ENCODE measurements at places on chromosomes 12 and 14.

- DNase-seq: no peak
Observed at GRCh38 chr14:70810621-70811020, 1.3 kb upstream of the MAP3K9 start.

DNA sequence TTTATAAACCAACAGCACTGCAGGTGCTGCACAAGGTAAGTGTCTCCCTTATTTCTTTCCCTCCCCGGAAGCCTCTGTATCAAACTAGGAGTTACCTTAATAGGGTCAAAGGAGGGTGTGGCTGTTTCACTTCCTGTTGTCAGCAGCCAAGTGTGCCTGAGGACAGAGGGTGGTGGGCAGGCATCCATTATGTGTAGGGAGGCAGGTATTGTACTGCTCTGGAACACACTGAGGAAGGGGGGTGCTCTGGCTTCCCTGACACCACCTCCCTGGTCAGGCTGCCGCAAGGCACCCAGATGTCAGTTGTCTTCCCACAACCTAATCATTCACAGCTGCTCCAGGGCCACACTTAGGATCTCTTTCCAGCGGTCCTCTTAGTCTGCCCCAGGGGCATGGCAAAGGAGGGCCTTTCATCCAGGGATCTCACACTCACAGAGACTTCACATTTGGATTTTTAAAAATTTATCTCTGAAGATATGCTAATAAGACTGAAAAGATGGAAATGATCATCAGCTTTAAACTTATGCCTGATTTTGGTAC is 132.0 kb upstream of the ARHGAP5 start:
- DNase-seq: no peak

GRCh38 chr14:58460772-58461171 is 33.3 kb downstream of the KIAA0586 start:
- no peak for DNase-seq

- DNase-seq: no peak
Observed at GRCh38 chr12:121448771-121449315, 48.9 kb downstream of the RNF34 start.

GRCh38 chr14:102893452-102893851 is 29.0 kb upstream of the AMN start:
- no peak for DNase-seq

DNA sequence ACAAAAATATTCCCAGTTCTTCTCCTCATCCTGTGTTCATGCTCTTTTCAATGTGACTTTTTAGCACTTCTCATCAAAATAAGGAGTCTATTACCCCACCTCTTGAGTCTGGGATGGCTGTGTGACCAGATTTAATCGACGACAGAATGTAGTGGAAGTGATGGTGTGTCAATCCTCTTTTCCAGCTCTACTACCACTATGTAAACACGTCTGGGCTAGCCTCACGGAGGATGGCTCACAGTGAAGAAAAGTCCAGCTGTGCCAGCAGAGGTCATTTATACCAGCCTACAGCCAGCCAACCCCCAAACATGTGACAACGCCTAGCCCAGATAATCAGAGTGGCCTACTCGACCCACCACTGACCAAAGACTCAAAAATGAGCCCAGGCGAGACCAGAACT is 37.3 kb upstream of the FGF6 start:
- no peak for DNase-seq

- DNase-seq: no peak
Observed at GRCh38 chr12:85266356-85266755, 13.7 kb upstream of the ALX1 start.

DNA sequence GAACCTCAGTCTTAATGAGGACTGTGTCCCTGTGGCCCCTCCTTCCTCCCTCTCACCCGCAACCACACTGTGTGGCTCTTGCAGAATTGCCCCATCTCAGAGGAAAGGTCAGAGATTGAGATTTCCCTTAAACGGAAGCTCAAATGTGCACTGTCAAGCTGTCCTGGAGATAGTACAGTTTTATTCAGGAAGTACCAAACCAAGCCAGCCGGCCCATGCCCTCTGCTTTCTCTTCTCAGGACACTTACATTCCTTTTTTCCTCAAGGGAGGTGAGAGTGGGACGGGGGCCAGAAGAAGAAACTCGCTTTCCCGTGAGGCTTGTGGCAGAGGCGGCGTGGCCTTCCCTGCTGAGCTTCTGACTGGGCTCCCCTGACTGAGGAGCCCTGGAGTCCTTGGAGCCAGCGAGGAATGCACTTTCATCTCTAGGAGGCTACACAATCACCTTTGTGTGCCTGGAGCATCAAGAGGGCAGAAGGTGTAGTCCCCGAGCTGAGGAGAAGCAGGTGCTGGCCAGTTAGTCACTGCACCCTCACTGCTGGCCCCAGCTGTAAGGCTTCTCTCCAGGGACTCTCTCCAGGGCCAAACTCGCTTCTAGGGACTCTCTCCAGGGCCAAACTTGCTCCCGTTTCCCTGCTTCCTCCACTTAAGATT is 24.1 kb upstream of the ATP2A2 start:
- DNase-seq: no peak

DNA sequence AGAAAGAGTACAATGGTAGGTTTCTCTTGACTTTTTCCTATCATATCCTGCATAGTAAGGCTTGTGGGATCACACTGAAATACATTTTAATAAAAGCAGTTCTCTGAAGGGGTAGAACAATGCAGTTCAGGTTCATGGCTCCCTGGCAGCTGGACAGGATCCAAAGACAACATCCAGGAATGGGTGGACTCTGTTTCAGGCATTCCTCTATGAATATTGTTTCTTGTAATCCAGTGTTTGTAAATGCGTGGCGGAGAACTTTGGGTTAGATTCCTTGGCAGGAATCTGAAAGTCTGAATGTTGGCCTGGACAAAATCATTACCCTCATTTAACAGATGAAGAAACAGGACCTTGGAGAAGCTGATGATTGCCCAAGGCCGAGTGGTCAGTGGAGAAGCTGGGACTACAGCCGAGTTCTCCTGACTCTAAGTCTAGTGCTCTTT is 43.5 kb downstream of the SYNE2 start:
- no peak for DNase-seq

GRCh38 chr12:24950231-24950834 is 1.4 kb upstream of the BCAT1 start:
- no peak for DNase-seq

DNA sequence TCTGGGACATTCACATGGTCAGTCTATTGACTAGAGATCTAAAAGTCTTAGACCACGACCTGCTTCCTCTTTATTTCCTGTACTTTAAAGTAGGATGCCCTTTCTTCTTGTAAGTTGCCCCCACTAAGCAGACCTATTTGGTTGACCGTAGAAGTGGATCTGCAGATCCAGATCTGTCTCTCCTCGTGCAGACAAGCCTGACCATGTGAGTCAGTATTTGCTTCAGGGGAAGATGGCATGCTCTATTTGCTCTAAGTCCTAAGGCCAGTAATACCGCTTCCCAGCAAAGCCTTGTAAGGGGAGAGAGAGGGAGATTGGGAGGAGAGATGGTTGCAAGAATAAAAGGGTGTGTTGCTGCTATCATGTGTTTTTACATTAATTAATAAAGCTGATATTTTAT is 46.8 kb downstream of the KCNC2 start:
- DNase-seq: no peak

- no peak for DNase-seq
Observed at GRCh38 chr14:100673085-100673806, 53.4 kb upstream of the DLK1 start.

DNA sequence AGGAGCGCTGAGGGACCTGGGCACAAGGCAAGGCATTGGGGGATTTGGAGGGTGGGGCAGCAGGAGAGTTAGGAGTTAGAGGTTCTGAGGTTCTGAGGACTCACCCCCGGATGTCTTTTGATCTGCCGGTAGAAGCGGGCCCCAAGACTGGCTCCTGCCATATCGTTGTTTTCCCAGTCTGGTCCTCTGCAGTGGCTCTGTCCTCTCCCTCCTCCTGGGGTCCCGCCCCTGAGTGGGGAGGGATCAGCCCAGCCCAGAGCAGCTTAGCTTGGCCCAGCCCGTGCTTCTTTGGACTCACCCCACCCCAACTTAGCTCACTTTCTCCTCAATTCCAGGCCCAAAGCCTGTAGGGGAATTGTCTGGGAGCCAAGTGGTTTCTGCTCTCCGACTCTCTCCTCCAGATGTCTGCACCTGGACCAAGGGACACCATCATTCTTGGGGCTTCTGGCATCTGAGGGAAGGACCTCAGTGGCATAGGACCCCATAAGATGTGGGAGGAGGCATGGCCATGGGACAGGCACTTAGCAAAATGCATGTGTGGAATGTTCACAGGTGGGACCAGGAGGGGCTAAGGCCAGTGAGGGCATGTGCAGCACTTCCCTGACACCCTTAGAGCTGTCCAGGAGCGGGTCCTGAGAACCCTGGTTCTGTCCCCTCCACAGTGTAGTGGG is 7.5 kb downstream of the SHMT2 start:
- no peak for DNase-seq

DNA sequence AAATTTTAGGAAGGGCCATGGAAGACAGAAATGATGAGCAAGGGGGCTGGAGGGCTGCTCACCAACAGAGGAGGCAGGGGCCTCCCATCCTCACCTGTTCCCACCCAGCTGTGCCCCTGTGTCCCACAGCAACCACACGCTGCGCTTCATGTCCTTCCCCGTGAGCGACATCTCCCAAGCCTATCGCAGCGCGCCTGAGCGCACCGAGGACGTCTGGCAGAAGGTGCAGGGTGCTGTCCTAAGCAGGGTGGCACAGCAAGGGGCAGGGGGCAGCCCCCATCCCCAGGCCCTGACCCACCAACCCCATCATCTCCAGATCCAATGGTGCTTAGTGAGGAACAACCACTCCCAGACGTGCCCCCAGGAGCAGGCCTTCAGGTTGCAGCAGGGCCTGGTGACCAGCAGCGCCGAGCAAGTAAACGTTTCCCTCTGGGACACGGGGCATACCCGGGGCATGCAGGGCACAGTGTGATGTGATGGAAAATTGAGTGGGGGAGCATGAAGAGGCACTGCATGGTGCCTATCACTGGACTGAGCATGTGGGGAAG is 8.1 kb downstream of the CARMIL3 start:
- no peak for DNase-seq

GRCh38 chr14:88422919-88423650 is 37.6 kb downstream of the SPATA7 start:
- no peak for DNase-seq

DNA sequence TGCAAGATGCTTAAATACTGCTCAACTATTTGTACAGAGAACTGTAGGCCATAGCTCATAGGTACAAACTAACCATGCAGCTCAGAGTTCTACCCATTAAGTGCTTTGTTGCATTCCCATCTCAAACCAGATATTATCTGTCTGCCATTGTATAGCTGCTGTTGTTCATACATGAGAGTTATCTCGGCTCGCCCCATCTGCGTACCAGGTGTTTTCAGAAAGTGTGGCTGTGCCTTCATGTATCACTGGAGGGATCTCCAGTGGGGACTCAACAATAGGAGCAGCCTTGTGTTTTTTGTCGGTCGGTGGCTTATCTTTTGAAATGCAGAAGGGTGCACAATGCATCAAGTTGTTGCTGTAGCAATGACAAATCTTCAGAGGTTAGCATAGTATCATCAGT is 678.3 kb downstream of the RERGL start:
- no peak for DNase-seq

DNA sequence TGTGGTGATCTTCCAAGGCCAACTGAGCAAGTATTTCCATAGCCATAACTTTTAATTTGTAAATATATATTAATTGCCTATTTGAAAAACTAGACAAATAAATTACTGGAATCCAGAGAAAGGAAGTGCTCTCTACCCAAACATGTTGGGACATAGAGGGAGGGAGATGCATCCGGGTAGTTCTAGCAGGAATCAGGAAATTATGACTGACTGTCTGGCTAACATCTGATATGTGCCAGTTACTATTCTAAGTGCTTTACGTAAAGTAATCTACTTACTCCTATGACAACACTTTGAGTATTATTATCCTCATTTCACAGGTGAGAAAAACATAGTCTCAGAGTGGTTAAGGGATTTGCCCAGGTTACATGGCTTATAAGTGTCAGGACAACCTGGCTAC is 147.7 kb upstream of the VASH1 start:
- no peak for DNase-seq

DNA sequence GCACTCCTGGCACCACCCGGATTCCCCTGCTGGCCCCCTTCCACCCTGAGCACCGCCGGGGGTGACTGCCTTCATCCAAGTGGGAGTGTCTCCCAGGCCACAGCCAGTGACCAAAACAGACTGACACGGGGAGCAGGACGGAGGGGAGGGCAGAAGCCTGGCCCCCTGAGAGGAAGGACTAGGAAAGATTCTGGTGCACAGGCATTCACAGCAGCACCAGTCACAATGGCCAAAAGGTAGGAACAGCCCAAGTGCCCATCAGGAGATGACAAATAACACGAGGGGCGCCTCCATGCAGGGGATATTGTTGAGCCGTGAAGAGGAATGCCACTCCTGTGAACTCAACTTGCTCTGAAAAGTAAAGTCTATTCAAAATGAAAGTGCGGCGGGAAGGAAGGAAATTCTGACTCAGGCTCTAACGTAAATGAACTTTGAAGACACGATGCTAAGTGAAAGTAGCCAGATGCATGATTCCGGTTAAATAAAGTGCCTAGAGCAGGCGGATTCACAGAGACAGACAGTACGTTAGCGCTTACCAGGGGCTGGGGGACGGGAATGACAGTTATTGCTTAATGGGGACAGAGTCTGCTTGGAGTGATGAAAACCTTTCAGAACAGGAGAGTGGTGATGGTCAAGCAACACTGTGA is 146.1 kb upstream of the NCOR2 start:
- DNase-seq: peak; percentile 19

GRCh38 chr14:71472356-71473340 is 459.6 kb upstream of the RGS6 start:
- no peak for DNase-seq

- no peak for DNase-seq
Observed at GRCh38 chr14:91417983-91418386, 365 bp upstream of the CCDC88C start.

DNA sequence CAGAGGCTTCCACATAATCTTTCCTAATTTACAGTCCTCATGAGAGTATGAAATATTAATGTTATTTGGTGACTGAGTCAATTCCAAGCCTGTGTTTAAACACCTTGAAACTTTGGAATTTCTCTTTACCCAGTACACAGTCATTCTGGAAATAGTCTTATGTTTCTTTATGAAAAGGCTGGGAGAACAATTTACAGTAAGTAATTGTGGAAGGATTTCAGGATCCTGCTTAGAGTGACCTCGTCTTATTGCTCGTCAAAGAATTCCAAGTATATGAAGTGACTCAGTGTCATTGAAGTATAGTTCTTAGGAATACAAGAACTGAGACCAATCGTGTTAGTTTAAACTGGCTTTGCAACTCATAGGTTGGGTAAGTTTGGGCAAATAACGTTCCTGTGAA is 634.2 kb downstream of the SLC16A7 start:
- DNase-seq: no peak
